ENCODE measurements at places on chromosomes 7 and 10.

GRCh38 chr7:126574276-126575250 lies 678.2 kb downstream of the GRM8 start:
- DNase-seq, result peak; percentile 87

GRCh38 chr7:74222851-74223710 lies 13.3 kb downstream of the LAT2 start:
- DNase-seq, result no peak

- DNase-seq, result no peak
These were observed 310.1 kb downstream of the PTPRN2 start for GRCh38 chr7:158277219-158278141.

DNA sequence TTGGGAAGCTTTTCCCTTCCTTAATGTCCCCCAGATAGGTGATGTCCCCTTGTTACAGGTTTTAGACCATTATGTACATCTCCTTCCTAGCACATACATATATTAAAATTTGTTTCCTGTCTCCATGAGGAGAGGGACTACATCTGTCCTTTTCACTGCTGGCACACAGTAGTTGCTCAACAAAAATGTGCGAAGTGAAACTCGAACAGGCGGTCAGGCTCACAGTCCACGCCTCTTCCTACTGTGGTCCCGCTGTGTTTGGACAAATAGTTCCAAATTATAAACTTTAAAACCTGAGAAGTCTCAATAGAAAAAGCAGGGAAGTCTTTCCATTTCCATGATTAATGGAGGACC lies 1.2 kb upstream of the HHEX start:
- no peak for DNase-seq

DNA sequence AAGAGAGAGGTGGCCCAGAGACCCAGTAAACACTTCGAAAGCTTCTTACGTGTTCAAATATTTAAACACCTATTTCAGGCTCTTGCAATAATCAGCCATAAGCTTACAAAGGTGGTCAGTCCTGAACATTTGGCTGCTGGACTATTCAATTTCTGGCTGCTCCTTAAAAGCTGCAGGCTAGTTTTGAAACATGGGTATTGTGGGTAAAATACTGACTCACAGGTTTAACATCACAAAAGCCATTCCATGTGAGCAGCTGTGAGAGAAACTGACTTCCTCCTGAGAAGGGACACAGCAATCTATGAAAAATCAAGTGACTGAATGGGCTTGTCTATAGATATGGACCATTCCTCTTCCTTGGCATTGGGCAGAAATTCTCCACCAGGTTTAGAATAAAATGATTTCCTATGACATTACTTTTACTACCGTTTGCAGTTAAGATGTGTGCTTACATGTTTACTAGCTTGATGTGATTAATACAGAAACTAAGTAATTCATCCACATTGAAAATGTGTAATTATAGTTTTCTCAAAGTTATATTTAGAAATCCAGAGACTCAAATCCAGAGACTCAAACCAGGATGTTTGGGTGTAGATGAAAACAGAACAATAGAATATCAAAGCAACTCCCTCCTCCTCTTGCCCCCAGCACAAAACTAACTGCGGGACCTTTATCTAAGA lies 252.3 kb downstream of the GATA3 start:
- peak; percentile 4 for DNase-seq

DNA sequence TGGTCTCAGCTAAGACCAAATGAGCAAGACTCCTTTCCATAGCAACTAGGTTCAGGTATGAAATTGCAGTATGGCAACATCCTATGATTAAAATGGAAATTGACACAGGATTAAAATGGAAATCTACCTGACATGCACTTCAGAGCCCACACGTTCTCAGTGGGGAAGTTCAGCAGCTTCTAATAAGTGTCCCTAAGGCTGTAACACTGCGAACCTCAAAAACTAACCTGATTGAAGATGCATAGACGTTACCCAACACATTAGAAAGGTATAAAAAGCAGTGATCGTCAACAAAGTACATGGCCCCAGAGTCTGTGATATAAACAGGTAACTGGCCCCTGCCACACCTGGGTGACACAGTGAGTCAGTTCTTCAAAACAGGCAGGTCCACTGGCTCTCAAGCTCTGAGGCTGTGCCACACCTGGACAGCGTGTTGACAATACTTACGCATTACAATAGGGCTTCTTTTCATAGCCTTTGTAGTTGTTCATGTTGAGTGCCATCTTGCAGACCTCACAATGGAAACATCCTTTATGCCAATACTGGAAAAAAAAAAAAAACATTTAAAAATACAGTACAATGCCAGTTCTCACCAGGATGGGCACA lies 274.9 kb upstream of the NEBL start:
- no peak for DNase-seq

DNA sequence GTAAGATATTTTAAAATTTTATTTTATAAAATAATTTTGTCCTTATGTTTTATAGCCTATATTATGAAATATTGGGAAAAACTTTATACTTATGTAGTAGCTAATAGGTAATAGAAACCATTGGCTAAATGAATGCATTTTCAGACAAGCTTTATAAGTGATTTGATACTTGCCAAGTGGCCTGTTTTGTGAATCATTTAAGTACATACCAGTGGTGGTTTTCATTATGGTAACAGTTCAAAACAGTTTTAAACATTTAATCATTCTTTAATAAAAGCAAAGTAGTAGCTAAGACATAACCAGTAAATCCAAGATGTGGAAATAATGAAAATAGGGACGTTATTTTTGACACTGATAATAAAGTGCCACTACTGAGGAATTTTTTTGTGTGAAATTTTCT lies 182.2 kb downstream of the PHF14 start:
- DNase-seq, result peak; percentile 40

GRCh38 chr7:23713285-23714149 lies 3.5 kb downstream of the STK31 start:
- DNase-seq, result peak; percentile 93

DNA sequence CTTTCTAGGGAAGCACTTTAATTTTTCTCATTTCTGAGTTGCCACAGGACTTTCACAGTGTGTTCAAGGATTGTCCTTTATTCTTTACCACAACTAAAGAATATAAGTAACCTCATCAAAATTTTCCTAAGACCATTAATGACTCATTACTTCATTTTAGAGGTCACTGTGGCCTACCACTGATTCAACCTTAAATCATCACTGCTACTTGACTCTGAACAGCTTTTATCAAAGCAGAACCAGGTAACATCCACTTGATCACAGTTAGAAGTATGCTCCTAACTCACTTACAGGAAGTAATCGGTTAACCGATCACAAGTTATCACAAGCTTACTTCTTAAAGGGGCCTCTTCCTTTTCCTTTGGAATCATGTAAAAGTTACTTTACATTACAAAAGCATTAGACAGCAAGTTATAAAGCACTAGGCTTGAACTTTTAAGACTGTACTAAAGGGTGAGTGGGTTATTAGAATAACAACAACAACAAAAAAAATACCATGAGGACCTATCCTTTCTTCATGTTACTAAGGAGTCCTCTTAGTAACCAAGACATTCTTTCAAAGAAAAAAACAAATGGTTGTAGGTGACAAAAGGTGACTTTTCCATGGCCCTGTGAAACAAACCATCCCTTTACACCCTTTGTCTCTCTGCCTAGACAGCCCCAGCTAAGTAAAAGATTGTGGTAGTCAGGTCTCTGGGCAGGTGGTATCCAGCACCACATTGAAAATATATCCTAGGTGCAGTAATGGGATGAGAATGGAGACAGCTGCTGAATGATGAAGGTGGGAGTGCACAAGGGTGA lies 40.0 kb upstream of the PDK4 start:
- DNase-seq, result peak; percentile 1
